Right atrium auricular region (tissue), 2 donors: ENCODE measurements at places on chromosomes 11 and 22. TPM values are rescaled to one million over a fixed set of nuclear protein-coding genes. Genes with fewer than 3 reads are reported as not detected.

The HBG2 gene
- total RNA-seq, result not detected

DNA sequence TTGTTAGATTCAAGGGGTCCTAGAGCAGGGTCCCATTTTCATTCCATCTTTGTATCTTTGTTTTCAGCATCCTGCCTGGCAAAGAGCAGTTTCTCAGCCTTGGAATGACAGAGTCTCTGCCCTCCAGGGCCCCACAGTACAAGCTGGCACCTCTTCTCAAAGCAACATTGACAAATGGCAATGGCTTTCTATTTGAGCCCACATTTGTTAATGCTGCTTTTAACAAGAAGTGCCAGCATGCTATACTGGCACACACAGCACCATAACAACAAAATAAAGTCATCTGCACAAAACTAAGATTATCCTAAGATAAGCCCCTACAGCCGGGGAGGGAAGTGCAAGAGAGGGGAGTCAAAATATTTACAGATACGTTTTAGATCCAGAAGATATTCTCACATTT lies 309.7 kb upstream of the C11orf87 start:
- DNase-seq, result no peak
- no peak overlapping the region for H3K4me3 ChIP-seq
- no peak overlapping the region for H3K27ac ChIP-seq
- no peaks in the 10 kb centered on the region for H3K4me1 ChIP-seq
- H3K36me3 ChIP-seq, result no peaks in the 10 kb centered on the region

- no peaks in the 10 kb centered on the region for H3K36me3 ChIP-seq
- peak overlapping the region; percentile 43 for H3K27ac ChIP-seq
- H3K4me3 ChIP-seq, result no peak overlapping the region
- H3K4me1 ChIP-seq, result peaks cover 41% of the 10 kb centered on the region
These were observed 13.7 kb upstream of the CDKN1C start for GRCh38 chr11:2899080-2899783.

DNA sequence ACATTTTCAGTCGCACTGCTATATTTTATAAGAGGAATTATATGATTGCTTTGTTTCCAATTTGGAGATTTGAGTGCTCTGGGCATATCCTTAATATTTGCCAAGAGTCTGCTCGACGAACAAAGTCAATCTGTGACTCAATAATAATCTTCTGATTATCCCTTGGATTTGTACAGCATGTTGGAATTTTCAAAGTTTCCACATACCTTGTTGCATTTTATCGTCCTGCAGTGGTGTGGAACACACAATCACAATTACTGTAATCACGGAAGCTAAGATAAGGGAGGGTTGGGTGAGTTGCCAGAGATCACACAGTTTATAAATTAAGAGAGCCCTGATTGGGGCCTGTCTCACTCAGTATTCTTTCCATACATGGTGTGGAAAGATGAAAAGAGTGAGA lies 189.3 kb downstream of the GUCY1A2 start:
- H3K4me3 ChIP-seq, result no peak overlapping the region
- no peaks in the 10 kb centered on the region for H3K27me3 ChIP-seq
- no peak for DNase-seq
- no peaks in the 10 kb centered on the region for H3K36me3 ChIP-seq
- H3K4me1 ChIP-seq, result no peaks in the 10 kb centered on the region
- H3K27ac ChIP-seq, result no peak overlapping the region

The GLYAT gene
- not detected for total RNA-seq

GRCh38 chr11:100984668-100985067 lies 144.9 kb downstream of the PGR start:
- H3K27ac ChIP-seq, result no peak overlapping the region
- no peaks in the 10 kb centered on the region for H3K4me1 ChIP-seq
- no peaks in the 10 kb centered on the region for H3K27me3 ChIP-seq
- DNase-seq, result no peak

The MOV10L1 gene
- total RNA-seq, result 1.1 TPM

The CCDC157 gene
- total RNA-seq, result 0.55 TPM

DNA sequence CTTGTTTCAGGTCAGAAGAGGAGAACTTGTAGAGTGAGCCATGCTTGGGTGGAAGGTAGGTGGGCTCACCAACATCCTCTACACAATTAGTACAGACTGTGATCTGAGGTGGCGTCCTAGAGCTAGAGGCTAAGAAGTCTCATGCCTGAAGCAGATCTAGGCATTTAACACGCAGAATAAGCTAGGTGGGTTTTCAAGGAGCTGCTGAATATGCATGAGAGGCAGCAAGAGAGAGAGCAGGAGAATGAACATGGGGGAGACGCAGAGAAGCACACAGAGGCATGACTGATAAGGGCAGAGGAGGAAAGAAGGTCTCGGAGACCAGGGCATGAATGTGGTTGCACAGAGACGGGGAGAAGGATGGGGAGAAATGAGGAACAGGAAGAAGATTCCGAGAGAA lies 36.8 kb upstream of the JAM3 start:
- DNase-seq, result no peak
- H3K4me3 ChIP-seq, result no peak overlapping the region
- no peaks in the 10 kb centered on the region for H3K27me3 ChIP-seq
- H3K27ac ChIP-seq, result no peak overlapping the region

GRCh38 chr11:109814824-109815223 lies 278.4 kb upstream of the ZC3H12C start:
- no peak overlapping the region for H3K27ac ChIP-seq
- no peaks in the 10 kb centered on the region for H3K4me1 ChIP-seq
- H3K36me3 ChIP-seq, result no peaks in the 10 kb centered on the region
- DNase-seq, result no peak
- H3K4me3 ChIP-seq, result no peak overlapping the region
